ENCODE measurements at places on chromosomes 11 and 22. TPM values are rescaled to one million over a fixed set of nuclear protein-coding genes. Genes with fewer than 3 reads are reported as not detected.

SAA4 gene
- not detected for total RNA-seq

UPB1 gene
- 0.72 TPM for total RNA-seq

PGAP2 gene
- 24.3 TPM for total RNA-seq

SOX6 gene
- total RNA-seq: not detected

OR52N1 gene
- total RNA-seq: not detected

SLC37A2 gene
- total RNA-seq: 1.1 TPM

SULT4A1 gene
- not detected for total RNA-seq

LAYN gene
- total RNA-seq: 1.0 TPM

Data from T-cell (primary cell).